ENCODE measurements at places on chromosomes 2 and 18.

DNA sequence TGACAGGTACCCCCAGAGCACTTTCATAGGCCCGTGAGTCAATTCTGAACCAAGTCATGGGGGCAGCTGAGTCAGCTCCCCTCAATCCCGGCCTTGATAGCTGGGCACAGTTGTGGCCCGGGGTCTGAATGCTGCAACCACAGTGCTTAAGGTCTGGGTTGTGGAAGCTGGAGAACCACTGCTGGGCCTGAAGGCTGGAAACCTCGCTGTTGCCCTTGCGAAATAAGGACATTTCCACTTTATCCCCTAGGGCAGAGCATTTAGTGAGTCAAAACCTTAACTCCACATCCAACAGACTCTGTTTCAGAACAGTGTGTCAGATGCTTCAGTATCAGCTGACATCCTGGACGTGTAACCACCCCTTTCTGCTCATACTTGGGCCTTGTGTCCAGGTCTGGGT is 58.6 kb downstream of the SP110 start:
- DNase-seq, result no peak

DNA sequence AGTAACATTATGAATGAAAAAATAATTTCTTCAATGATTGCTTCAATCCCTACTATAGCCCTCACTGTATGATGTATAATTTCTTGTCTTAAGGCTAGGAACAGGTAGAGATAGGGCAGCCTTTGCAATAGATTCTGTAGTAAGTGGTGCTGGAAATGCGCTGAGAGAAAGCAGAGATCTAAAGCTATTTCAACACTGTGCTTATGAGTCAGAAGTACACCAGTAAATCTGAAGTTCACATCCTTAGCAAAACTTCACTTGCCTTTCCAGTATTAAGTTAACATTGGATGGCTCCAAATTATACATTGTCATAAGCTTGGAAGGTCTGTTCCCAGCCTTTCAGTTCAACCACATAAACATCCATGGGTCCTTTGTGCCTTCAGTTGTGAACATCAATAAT is 178.2 kb upstream of the EPHA4 start:
- no peak for DNase-seq

DNA sequence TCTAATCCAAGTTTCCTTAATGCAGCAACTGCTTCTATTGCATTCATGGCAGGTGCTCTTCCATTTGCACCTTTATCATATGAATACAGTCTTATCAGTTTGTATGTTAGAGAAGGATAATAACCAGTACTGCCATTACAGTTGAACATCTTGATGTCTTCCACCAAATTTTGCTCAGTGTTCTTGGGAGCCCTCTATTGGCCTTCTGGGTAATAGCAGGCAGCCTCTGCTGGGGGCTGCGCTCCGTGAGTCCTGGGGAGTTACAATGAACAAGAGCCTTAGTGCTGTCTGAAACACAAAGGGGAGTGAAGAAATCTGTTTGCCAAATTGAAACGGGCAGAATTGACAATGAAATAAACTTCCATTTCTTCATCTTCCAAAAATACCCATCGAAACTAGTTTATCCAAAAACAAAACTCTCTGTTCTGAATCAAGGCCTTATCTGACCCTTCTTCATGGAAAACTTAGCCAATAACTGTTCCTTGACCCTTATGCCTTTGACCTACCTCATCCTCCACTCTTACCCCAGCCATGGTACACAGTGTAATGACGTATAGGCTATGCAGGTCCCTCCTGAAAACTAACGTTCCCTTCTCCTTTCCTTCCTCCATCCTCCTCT is 79.9 kb downstream of the ALK start:
- no peak for DNase-seq

GRCh38 chr2:201135386-201135785 is 19.4 kb downstream of the CFLAR start:
- no peak for DNase-seq

DNA sequence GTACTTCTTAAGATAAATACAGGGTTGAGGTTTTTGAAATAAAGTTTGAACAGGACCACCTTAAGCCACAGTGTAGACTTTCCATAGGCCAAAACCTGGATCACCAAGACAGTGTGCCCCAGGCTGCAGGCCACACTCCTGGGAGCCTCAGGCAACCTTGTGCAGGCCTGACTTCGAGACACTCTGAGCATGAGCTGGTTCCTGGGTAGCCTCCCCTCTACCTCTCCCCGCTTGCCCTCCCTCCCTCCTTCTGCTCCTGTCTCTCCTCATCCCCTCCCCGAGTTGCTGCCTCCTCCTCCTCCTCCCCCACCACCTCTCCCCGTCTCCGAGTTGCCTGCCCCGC is 10.6 kb upstream of the PROC start:
- DNase-seq, result no peak

GRCh38 chr2:28567061-28567471 is 71.2 kb downstream of the PLB1 start:
- DNase-seq, result no peak

GRCh38 chr18:55605733-55606338 is 17.8 kb upstream of the TCF4 start:
- DNase-seq, result no peak

GRCh38 chr2:55490554-55490953 is 29.0 kb upstream of the CFAP36 start:
- DNase-seq, result no peak

DNA sequence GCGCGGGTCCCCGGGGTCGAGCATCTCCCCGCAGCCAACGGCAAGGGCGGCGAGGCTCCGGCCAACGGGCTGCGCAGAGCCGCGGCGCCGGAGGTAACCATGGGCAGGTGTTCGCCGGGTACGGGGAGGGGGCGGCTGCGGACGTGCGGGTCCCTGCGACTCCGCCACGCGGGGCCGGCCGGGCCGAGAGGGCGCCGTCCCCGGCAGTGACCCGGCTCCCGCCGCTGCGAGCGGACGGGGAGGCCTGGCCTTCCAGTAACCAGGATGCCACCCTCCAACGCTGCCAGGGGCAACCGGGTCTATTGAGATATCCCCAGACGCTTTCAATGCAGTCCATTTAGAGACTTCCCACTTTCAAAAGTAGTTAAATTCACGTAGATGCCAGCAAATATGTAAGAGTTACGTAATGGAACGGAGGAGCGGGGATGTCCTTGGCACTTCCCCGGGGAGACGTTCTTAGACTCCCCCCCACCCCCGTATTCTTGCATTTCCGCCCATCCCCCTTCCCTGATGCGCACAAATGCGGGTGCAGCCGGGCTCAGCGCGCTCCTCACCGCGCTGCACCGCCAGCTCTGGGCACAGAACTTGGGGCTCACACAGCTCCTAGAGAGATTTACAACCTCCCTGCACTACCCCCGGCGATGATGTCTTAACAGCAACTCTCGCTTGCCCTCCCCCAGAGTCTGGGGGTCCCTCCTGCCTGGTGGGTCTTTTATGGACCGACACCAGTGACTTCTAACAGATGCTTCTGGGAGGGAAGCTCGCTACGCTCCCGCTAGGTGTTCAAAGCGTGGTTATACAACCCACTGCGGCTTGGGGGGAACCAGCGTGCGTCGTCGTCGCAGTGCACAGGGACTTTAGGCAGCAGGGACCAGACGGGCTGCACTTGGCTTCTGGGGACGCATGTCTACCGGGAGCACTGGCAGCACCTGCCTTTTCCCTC is 657 bp downstream of the SGPP2 start:
- no peak for DNase-seq

- no peak for DNase-seq
Observed at GRCh38 chr2:88220718-88221117, 50.6 kb downstream of the THNSL2 start.

- no peak for DNase-seq
Observed at GRCh38 chr2:85541753-85542457, 2.9 kb downstream of the MAT2A start.

- DNase-seq, result no peak
Observed at GRCh38 chr2:215454519-215455246, 18.8 kb upstream of the FN1 start.

- DNase-seq, result no peak
Observed at GRCh38 chr2:68980956-68981355, 6.5 kb downstream of the GKN1 start.

- no peak for DNase-seq
Observed at GRCh38 chr2:69616755-69617154, 26.8 kb downstream of the AAK1 start.

Measured in cortex of kidney (tissue), 1 donor.